ENCODE measurements at places on chromosomes 16 and 17.

DNA sequence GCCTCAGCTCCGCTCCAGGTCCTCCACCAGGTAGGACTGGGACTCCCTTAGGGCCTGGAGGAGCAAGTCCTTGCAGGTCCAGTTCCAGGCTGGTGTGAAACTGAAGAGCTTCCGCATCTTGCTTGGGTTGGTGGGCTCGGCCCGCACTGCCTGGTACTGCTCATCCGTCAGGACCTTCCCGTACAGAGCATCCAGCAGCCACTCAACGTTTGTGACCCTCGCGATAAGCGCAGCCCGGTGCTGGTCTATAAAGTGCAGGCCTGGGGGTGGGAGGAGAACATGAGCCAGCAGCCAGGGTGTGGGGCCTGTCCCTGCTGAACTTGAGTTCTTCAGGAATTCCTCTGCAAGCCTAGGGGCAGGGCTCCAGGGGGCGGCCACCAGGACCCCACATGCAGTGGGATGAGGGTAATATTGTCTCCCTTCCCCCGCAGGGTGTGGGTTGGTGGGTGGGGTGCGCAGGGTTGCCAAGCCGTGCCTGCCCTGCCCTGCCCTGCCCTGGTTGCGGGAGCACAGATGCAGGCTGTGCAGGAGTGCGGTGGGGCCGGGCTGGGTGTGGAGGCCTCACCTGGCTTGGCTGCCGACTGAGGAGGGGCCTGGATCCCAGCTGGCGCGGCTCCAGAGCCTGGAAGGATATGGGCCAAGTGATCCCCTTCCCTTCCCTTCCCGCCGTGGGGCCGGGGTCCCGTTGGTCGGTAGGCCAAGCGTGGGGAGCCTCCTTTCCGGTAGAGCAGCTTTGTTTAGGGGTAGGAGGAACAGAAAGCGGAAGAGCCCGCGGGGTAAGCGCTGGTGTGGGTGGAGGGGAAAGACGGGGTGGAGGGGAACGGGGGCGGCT, 762 bp downstream of the PYCARD start:
- peak; percentile 60 for DNase-seq

DNA sequence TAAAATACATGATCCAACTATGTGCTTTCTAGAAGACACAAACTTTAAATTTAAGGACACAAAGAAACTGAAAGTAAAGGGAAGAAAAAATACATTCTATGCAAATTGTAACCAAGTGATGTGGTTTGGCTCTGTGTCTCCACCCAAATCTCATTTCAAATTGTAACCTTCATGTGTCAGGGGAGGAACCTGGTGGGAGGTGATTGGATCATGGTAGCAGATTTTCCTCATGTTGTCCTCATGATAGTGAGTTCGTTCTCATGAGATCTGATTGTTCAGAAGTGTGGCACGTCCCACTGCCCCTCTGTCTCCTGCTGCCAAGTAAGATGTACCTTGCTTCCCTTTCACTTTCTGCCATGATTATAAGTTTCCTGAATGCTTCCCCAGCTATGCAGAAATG, 15.0 kb downstream of the OR1A1 start:
- no peak for DNase-seq

DNA sequence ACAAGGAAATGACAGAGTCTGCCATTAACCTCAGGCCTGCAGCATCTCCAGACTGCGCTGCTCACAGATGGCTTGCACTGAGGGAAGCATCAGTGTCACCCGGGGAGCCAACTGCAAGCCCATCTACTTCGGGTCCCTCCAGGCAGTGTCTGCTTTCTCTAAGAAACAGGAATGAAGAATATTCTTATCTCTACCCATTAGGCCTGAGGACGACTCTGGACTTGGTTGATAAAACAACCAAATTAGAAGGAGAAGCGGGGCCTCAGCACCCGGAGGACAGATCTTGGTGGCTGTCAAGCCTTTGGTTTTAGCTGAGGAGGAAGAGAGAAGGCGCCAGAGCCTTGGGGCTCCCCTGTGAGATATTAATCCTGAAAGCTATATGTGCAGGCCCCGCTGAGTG, 19.5 kb upstream of the MGAT5B start:
- no peak for DNase-seq

DNA sequence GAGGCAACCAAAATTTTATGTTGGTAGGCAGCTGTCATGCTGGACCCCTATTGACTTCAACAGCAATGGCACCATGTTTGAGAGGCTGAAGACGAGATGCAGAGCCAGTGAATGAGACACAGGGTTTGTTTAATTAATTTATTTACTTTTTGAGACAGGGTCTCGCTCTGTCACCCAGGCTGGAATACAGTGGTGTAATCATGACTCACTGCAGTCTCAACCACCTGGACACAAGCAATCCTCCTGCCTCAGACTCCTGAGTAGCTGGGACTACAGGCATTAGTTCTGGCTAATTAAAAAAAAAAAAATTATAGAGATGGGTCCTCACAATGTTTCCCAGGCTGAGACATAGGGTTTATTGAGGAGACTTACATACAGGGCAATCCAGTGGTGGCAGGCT, 36.2 kb upstream of the PPM1D start:
- DNase-seq: no peak

DNA sequence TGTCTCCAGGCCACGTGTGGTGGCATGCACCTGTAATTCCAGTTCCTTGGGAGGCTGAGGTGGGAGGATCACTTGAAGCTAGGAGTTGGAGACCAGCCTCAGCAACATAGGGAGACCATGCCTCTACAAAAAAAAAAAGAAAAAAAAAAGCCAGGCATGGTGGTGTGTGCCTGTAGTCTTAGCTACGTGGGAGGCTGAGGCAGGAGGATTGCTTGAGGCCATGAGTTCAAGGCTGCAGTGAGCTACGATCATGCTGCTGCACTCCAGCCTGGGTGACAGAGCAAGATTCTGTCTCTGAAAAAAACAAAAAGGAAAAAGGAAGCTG, 103.9 kb downstream of the CMIP start:
- DNase-seq: no peak

GRCh38 chr17:17890773-17891759, 54.3 kb upstream of the SREBF1 start:
- peak; percentile 41 for DNase-seq

All from activated CD4-positive, alpha-beta T cell treated with anti-CD3 and anti-CD28 coated beads, Interleukin-2, Interleukin-6, amounts not matched to agents 100 ng/mL and 50 ng/mL, durations not matched to agents 16 hours and 8 hours (primary cell).